ENCODE measurements at places on chromosomes 7 and 10. TPM values are rescaled to one million over a fixed set of nuclear protein-coding genes. Genes with fewer than 3 reads are reported as not detected.
A peak's percentile ranks its signal among the peaks of the same experiment; 100 is the strongest.

The PGAM2 gene
- total RNA-seq, result not detected

The IL2RA gene
- 659 TPM for total RNA-seq

DNA sequence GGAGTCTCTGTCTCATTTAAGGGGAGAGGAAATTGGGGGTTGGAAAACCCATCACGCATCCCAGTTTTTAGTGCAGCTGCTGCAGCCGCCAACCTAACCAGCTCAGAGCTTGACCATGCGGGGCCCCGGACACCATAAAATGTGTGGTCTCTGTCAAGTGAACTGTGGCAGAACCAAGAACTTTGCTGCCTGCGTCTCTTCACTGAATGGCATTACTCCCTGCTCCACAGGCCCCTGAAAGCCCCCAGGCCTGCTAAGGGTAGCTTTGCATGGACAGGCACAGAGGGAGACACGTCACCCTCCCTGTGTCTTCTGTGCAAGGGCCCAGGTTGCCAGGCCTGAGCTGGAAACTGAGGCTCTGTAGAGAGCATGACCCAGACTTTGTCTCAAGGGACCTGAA lies 144.6 kb upstream of the GPR26 start:
- DNase-seq, result no peak

GRCh38 chr7:123687727-123688126 lies 32.1 kb downstream of the LMOD2 start:
- DNase-seq, result no peak

The CDK1 gene
- 88.5 TPM for total RNA-seq

The ELMO1 gene
- 173 TPM for total RNA-seq

The TDRD1 gene
- total RNA-seq, result 0.25 TPM

- DNase-seq, result no peak
Observed at GRCh38 chr7:122881324-122881723, 4.9 kb downstream of the CADPS2 start.

DNA sequence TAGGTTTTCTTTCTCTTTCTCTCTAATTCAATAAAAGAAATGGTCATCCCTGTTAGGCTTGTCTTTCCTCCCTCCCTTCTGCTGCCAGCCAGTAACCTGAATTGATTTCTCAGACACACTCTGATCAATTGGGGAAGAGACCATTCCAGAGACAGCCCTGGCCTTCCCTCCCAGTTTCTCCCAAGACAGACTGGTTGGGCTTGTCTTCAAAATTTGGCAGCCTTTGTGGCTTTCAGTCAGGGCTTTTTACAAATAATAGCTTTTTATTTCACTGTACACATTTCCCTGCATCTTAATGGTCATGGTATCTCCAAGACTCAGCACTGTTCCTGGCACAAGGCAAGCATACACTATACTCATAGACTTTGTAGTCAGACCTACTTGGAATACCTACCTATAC lies 33.9 kb downstream of the BCAP29 start:
- DNase-seq, result no peak

The HDAC9 gene
- 0.94 TPM for total RNA-seq

The CDHR1 gene
- 1.1 TPM for total RNA-seq

The ATRNL1 gene
- total RNA-seq, result 0.21 TPM

DNA sequence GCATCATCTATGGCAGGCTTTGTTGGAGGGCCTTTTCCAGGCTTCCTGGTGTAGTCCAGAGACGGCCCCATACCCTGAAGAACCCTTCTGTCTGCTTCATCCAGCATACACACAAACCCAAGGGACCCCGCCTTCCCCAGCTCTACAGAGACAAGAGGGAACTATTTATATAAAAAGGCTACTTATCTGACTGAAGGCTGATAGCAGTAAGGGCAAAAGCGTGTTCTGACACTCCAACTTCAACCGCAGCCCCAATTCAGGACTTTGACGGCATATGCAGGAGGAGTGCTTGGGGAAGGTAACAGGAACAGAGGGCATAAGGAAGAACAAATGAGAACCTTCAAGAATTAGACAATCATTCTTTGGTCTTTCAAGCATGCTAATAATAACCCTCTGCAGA lies 21.0 kb downstream of the GNA12 start:
- no peak for DNase-seq

The CTAGE4 gene
- total RNA-seq, result 1.2 TPM

- DNase-seq, result peak; percentile 33
Observed at GRCh38 chr10:48390933-48391845, 84.7 kb downstream of the MAPK8 start.

- DNase-seq, result peak; percentile 32
Observed at GRCh38 chr7:41630741-41631140, 72.1 kb downstream of the INHBA start.

DNA sequence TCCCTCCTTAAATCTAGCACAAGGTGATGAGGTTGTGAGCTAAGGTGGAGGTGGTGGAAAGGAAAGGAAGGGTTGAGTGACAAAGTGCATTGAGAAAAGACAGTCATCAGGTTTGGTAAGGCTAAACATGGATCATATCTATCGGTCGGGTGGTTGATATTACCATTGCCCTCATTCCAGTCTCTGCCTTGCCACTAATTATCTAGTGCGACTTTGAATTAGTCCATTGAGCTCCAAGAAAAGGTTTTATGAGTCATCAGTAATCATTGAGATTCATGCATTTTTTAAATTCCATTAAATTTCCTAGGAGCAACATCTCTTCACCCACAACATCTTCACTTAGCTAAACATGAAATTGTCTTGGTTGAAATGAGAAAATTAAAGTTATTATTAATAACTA lies 68.9 kb upstream of the FRMD4A start:
- DNase-seq, result no peak

DNA sequence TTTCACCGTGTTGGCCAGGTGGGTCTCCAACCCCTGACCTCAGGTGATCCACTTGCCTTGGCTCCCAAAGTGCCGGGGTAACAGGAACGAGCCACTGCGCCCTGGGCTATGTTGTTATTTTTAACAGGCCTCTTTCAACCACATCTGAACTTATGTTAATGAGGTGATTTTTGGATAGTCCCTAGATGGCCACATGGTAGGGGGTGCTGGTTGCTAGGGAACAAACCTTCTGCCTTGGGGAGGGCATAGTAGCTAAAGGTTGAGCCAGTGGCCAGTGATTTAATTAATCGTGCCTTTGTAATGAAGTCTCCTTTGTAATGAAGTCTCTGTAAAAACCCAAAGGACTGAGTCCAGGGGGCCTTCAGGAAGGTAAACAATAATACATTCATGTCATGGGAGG lies 9.1 kb downstream of the COMTD1 start:
- DNase-seq, result no peak

DNA sequence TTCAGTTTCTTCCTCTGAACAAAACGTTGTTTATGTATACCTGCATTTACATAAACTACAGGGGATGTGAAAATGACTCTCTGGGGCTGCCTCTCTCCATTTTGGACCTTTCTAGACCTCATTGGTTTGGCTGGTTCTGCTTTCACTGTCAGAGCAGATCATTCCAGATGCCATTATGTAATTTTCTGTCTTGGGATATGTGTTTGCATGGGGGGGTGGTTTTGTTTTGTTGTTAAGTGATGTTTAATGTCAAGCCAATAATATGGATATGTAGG lies 172.4 kb downstream of the LRRC4 start:
- DNase-seq, result no peak

The PTPN20 gene
- total RNA-seq, result 2.0 TPM

The CNPY1 gene
- total RNA-seq, result not detected

GRCh38 chr10:29084681-29085307 lies 204.1 kb upstream of the LYZL1 start:
- DNase-seq, result no peak

The PRTFDC1 gene
- total RNA-seq, result 0.32 TPM

DNA sequence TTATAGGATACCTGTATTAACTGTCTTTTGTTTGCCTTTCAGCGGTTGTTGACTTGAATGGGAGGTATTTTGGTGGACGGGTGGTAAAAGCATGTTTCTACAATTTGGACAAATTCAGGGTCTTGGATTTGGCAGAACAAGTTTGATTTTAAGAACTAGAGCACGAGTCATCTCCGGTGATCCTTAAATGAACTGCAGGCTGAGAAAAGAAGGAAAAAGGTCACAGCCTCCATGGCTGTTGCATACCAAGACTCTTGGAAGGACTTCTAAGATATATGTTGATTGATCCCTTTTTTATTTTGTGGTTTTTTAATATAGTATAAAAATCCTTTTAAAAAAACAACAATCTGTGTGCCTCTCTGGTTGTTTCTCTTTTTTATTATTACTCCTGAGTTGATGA lies 26.6 kb downstream of the RBM17 start:
- DNase-seq, result no peak

The SCIN gene
- total RNA-seq, result 0.64 TPM

DNA sequence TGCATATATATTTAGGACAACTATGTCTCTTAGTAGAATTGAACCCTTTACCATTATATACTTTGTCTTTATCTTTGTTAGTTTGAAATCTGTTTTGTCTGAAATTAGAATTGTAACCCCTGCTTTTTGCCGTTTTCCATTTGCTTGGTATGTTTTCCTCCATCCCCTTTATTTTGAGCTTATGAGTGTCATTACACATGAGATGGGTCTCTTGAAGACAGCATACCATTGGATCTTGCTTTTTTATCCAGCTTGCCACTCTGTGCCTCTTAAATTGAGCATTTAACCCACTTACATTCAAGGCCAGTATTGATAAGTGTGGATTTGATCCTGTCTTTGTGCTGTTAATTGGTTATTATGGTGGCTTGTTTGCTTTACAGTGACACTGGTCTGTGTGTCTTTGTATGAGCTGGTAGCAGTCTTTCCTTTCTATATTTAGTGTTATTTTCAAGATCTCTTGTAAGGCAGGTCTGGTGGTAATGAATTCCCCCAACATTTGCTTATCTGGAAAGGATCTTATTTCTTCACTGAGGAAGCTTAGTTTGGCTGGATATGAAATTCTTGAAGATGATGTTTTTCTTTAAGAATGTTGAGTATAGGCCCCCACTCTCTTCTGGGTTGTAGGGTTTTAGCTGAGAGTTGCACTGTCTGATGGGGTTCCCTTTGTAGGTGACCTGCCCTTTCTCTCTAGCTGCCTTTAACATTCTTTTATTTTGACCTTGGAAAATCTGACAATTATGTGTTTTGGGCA lies 149.5 kb downstream of the AHR start:
- no peak for DNase-seq

- DNase-seq, result no peak
Observed at GRCh38 chr10:111267673-111268072, 190.8 kb downstream of the ADRA2A start.

The PTPRZ1 gene
- not detected for total RNA-seq

DNA sequence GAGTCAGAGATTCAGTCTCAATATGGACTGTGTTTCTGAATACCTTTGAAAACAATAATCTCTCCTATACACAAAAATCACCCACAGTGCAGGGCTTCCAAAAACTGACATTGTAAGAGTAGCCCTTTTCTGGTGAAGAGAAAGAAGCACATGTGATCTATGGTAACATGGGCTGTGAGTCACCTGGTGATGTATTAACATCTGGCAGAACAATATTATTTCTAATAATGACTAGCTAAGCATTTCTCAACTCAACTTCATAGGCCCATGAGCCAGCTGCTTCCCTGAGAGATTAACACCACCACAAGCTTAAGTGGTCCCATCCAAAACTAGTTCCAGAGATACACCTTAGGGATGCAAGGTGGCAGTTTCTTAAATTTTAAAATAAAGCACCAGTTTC lies 331.0 kb upstream of the NRP1 start:
- no peak for DNase-seq

GRCh38 chr10:132417957-132418441 lies 21.0 kb downstream of the PWWP2B start:
- DNase-seq, result no peak

DNA sequence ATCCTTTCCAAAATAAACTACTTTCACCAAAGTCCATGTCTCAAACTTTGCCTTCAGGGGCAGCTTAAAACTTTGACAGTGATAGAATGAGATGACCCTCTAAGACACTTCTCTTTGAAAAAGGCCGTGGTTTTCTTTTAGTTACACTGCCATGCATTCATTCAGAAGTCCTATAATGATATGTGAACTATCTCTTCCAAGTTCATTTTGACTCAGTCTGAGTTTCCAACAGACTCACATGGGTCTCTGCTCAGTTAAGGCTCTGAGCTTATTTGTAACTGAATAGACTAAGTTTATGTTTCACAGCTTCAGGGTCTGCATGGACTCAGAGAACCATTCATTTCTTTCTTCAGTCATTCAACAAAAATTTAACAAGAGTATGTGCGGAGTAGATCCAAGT lies 208.9 kb upstream of the PRSS1 start:
- no peak for DNase-seq

GRCh38 chr7:7653593-7654187 lies 13.1 kb downstream of the UMAD1 start:
- peak; percentile 55 for DNase-seq

DNA sequence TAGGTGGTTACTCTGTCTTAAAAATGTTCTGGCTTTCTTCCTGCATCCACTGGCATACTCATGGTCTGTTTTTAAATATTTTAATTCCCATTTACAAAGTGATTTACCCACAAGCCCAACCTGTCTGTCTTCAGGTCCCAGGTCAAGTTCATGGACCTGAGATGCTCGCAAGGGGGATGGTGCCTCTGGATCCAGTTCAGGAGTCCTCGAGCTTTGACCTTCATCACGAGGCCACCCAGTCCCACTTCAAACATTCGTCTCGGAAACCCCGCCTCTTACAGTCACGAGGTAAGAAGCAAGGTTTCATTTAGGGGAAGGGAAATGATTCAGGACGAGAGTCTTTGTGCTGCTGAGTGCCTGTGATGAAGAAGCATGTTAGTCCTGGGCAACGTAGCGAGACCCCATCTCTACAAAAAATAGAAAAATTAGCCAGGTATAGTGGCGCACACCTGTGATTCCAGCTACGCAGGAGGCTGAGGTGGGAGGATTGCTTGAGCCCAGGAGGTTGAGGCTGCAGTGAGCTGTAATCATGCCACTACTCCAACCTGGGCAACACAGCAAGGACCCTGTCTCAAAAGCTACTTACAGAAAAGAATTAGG lies 8.7 kb downstream of the ZKSCAN1 start:
- no peak for DNase-seq

The KCNH2 gene
- total RNA-seq, result 0.54 TPM

GRCh38 chr7:157864911-157865310 lies 528.1 kb downstream of the DNAJB6 start:
- no peak for DNase-seq

The HOGA1 gene
- not detected for total RNA-seq

The RHOBTB1 gene
- total RNA-seq, result 0.04 TPM

DNA sequence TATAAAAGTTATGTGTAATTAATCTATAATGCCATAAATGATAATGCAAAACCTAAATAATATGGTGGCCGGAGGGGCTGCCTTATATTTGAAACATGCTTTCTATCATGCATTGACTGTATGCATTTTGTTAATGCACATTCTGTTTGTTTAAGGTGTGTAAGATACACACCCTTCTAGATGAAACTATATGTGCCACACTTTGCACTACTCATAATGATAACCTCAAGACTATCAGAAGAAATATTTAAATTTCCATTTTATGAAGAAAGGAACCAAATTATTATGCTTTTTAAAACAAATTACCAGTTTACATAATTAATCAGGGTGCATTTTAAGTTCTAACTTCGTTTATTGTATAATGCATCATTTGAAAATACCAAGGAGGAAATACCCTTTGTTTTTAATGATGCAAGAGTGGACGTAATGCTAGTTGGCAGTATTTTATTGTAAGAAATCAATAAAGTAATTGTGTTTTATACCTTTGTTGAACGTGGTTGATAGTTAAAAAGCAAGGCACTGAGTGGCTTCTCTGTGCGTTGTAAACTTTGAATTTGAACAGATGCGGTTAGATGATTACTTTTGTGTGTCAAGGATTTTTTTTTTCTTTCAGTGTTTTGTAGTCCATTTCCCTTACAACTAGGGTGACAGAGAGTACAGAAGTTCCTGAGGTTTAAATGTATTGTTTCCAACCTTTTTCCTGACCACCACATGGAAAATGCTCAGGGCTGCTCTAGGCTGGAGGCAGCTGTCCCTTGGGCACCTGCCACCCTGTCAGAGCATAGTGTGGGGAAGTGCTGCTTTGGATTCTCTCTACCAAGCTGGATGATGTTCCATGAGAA lies 21.6 kb downstream of the NRBF2 start:
- no peak for DNase-seq

- no peak for DNase-seq
Observed at GRCh38 chr7:25594122-25594521, 365.8 kb upstream of the NPVF start.
